Activated CD8-positive, alpha-beta memory T cell treated with anti-CD3 and anti-CD28 coated beads, Interleukin-2, amount 10 ng/mL, durations not matched to agents 7 days and 5 days (primary cell): ENCODE measurements at places on chromosomes 2 and 18.

DNA sequence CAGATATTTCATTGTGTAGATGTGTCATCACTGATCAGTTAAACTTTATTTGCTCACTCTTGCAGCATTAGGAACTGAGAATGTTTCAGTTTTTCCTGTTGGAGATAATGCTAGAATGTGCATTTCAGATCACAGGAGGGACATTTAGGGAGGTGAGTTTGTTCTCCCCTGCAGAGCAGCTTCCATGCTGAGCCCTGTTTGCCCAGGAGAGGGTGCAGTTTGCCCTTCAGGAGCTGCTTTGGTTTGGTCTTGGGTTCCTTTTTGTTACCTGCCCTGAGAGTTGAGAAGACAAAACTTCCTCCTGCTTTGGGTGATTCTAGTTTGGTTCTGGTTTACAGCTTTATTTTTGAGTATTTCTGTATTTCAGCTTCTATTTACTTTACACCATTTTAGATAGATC, 49.9 kb downstream of the DGKD start:
- DNase-seq, result peak; percentile 78

DNA sequence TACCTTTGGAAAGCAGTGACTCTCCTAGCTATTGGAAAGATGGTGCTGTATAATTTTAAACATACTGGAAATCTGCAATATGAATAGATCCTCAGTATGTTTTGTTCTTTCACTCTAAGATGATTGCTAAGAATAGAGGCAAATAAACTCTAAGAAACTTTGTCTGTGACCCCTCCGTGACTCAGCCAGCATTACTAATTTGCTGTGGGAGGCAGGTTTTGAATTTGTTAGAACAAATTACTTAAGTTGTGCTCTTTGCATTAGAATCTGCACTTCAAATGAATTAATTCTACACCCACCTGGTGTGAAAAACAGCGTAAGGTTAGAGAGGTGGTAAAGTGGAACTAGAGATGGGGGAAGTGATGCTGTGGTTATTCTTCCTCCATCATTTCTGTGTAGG, 142.2 kb downstream of the RAPGEF4 start:
- DNase-seq, result no peak

DNA sequence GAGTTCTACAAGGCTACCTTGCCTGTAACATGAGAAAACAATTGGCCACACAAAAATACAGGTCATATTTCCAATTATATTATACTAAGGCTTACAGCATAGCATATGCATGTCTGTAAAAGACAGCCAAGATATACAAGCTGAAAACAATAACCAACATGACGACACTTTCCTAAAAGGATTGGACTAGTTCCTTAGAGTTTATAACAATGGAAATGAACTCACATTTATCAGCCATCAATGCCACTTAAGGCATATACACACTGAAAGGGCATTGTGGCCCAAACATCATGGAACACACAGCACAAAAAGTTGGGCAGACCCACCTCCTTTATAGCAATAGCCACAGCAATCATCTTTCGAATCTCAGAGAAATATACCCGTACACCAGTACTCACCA, 52.0 kb downstream of the SLC40A1 start:
- no peak for DNase-seq

- no peak for DNase-seq
Observed at GRCh38 chr18:46748466-46748865, 8.4 kb downstream of the ST8SIA5 start.

DNA sequence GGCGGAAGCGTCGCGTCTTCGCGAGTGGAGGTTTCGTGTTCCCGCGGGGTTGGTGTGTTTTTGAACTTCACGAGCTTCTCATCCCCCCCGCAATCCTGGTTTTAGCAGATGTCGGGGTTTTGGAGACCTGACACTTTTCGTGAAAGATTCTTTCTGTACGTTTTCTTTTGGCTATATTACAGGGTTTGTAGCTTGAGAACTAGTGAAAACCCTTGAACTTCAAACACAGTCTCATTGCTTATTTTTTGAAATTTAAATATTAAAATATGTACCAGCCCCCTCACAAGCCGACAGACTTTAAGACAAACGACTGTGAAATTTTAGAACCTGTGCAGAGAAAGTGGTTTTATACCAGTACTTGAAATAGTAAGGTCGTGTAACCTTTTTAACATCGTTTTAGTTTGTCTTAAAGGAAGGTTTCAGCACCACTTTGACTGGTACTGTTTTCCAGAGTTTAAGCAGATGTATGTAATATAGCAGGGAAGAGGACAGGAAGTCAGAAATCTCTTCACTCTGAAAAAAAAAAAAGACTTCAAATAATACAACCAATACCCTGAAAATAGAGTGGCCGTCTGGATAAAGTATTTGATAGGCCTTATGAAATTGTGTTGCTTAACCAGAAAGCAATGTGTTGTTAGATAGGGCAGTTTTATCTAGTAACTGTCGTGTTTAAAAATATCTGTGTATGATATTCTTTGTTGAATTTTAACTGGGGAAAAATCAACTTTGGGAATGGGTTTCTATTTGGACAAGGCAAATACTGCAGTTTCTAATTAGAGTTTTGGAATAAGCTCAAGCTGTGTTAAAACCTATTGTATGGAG, 1.4 kb downstream of the SPATS2L start:
- no peak for DNase-seq

- no peak for DNase-seq
Observed at GRCh38 chr2:216635701-216636550, 2.7 kb downstream of the IGFBP2 start.

GRCh38 chr2:14815201-14815600, 182.7 kb downstream of the LRATD1 start:
- DNase-seq, result no peak

- no peak for DNase-seq
Observed at GRCh38 chr2:37436323-37436722, 91.9 kb downstream of the QPCT start.

GRCh38 chr2:17171446-17172049, 346.7 kb downstream of the RAD51AP2 start:
- no peak for DNase-seq

DNA sequence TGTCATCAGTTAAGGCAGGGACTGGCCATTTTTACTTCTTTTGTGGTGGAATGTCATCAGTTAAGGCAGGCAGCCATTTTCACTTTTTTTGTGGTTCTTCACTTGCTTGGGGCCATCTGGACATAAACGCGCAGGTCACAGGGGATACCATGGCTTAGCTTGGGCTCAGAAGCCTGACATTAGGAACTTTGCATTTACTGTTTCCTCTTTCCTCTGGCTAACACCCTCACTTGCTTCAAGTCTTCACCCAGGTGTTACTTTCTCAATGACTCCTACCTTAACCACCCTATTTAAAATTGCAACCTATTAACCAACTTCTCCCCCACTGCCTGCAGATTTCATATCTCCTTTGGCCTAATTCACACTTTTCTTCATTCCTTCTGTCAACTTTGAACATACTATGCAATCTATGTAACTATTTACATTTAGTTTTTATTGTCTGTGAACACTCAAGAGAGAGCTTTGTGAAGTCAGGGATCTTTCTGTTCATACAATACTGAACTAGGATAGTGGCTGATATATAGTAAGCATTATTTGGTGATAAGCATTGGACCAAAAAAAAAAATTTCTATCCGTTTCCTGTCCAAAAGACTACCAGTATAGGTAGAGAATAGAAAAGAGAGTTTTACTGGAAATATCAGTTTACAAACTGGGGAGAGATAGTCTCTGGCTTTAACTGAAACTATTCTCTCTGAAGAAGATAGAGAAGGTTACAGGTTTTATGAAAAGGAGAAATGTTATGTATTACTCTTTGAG, 600.1 kb upstream of the ZNF804A start:
- DNase-seq, result no peak

- DNase-seq, result no peak
Observed at GRCh38 chr2:134553657-134554056, 165.1 kb downstream of the TMEM163 start.

- DNase-seq, result no peak
Observed at GRCh38 chr18:51006948-51007789, 22.8 kb upstream of the SMAD4 start.

GRCh38 chr2:109720380-109721106, 73.6 kb upstream of the RGPD5 start:
- DNase-seq, result no peak
